Fibroblast of the aortic adventitia (primary cell): ENCODE measurements at places on chromosomes 3 and 15.

GRCh38 chr3:97882975-97883598 is 61.3 kb downstream of the CRYBG3 start:
- DNase-seq = peak; percentile 65

GRCh38 chr3:64927689-64928088 is 239.9 kb upstream of the ADAMTS9 start:
- no peak for DNase-seq

- peak; percentile 81 for DNase-seq
These were observed 493.4 kb upstream of the TGFBR2 start for GRCh38 chr3:30112902-30113484.

DNA sequence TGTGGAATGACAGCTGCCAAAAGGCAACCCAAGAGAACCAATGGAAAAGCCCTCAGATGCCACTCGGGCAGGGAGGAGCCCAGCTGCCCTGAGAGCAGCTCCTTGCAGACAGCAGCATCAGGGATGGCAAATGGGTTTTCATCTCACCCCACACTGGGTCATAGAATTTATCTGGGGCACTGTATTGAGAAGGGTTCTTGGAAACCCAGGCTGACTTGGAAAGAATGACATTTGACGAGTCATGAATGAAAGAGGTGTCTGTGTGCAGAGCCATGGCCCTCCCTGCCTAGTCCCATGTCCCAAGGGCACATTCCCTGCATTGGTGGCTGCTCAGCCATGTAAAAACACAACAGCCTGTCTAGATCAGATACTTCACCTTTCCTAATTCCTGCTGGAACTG is 157.9 kb upstream of the BHLHE40 start:
- no peak for DNase-seq

DNA sequence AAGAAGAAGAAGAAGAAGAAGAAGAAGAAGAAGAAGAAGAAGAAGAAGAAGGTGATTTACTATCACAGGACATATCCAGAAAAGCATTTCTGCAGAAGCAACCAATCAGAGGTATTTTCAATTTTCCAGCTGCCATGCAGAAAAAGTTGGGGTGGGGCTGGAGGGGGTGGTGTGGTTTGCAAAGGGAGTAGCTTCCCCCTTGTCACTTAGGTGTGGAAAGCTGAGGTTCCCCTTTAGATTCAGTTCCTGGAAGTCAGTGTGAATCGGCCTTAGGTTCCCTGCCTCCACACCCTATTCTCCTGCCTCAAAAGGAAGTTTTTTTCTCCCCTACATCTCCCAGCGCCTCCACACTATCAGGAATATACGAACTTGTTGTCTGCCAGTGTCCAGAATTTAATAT is 276.7 kb upstream of the ARRDC4 start:
- no peak for DNase-seq

- DNase-seq = no peak
These were observed 147.4 kb downstream of the ERC2 start for GRCh38 chr3:56320883-56321282.

DNA sequence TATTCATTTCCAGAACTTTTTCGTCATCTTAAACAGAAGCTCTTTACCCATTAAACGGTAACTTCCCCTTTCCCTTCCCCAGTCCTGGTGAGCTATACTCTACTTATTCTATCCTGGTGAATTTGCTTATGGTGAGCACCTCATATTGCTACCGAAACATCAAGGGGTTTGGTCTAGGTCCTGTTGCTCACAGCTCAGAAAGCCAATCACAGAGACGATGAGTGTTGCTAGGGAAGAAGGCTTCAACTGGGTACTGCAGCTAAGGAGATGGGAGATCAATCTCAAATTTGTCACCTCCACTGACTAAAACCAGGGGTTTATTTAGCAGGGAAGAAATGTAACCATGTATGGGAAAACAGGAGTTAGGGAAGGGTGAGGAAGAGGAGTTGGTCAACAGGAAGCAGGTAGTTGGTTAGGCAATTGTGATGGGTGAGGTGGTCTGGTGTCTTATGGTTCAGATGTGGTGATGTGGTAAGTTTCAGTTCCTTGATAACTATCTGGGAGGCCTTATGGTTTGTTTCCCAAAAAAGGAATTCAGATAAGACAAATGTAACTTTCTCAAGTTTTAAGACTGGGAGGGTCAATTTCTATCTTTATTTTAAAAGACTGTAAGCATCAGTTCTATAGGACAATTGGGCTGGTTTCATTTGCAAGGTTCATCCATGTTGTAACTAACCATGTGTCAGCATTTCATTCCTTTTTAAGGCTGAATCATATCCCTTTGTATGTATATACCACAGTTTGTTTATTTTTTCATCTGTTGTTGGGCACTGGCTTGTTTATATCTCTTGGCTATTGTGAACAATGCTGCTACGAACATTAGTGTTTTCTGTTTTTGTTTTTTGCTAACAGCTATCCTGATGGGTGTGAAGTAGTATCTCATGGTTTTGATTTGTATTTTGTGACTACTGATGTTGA is 24.3 kb downstream of the ARHGAP11B start:
- peak; percentile 10 for DNase-seq

GRCh38 chr3:160953686-160954085 is 151.5 kb downstream of the B3GALNT1 start:
- DNase-seq = no peak

- DNase-seq = peak; percentile 32
These were observed 15.4 kb upstream of the CSPG4 start for GRCh38 chr15:75727851-75728715.

DNA sequence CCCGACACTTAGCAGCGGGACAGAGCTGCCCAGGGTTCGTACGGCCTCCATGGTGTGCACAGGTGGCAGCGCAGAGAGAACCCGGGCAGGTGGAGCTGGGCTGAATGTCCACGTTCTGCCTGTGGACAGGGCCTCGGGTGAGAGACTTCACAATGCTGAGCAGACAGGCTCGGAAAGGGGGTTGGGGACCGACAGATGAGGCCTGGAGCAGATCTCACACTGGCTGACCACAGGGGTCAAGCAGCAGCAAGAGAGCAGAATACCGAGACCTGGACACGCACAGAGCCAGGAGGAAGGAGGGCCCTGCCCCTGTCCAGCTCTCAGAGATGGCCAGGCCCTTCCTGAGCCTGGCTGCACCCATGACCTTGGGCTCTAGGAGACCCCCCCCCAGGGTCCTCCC is 83.0 kb downstream of the VGLL4 start:
- DNase-seq = no peak

GRCh38 chr15:39947401-39948197 is 13.7 kb downstream of the EIF2AK4 start:
- DNase-seq = no peak

GRCh38 chr15:92124657-92125010 is 269.0 kb upstream of the ST8SIA2 start:
- DNase-seq = no peak

DNA sequence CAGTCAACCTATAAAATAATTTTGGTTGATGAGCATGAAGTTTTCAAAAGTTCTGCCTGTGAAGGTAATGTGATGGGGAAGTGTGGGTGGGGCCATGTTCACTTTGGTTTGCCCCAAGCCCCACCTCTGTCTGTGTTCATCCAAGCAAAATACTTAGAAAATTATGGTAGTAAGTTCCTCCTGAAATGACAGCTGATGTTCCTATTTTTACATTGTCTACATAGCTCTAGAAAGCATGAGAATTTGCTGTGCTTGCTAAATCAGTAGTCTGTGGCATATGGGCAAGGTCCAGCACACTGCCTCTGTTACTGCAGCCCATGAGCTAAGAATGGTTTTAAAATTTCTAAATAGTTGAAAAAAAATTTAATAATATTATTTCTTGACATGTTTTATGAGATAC is 21.9 kb upstream of the CP start:
- DNase-seq = no peak

- DNase-seq = no peak
These were observed 44.8 kb downstream of the TBC1D2B start for GRCh38 chr15:78032671-78033070.
